ENCODE measurements at places on chromosomes 1 and 21.

GRCh38 chr1:4825800-4826450, 171.5 kb downstream of the AJAP1 start:
- no peak for DNase-seq

DNA sequence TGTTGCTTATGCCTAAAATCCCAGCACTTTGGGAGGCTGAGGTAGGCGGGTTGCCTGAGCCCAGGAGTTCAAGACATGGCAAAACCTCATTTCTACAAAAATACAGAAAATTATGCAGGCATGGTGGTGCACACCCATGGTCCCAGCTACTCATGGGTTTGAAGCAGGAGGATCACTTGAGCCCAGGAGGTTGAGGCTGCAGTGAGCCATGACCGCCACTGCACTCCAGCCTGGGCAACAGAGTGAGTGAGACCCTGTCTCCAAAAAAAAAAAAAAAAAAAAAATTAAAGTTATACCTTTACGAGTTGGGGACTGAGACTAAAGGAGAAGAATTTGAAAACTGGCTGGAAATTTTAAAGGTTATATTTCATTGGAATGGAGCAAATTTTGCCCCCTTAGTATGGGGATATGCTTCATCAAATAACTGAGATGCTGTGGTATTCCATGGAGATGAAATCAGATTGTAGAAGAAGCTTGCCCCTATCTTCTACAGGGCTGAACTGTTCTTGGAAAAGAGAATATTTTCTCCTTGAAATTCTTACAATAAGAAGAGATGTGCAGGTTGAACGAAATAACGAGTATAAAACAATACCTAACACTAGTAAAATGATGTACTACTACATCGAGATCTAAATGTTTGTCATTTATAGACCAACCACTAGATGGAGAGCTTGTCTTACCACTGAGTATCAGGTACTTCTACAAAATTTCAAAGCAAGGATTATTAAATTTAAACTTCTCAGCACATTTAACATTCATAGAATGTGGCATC, 34.9 kb upstream of the SCYL3 start:
- no peak for DNase-seq

GRCh38 chr1:56933161-56933560, 32.7 kb downstream of the C8B start:
- no peak for DNase-seq

GRCh38 chr1:159307346-159308020, 5.3 kb downstream of the FCER1A start:
- DNase-seq: no peak

- no peak for DNase-seq
These were observed 43.3 kb downstream of the PHC2 start for GRCh38 chr1:33387625-33388024.

- no peak for DNase-seq
These were observed 13.8 kb downstream of the LRP8 start for GRCh38 chr1:53314096-53314495.

DNA sequence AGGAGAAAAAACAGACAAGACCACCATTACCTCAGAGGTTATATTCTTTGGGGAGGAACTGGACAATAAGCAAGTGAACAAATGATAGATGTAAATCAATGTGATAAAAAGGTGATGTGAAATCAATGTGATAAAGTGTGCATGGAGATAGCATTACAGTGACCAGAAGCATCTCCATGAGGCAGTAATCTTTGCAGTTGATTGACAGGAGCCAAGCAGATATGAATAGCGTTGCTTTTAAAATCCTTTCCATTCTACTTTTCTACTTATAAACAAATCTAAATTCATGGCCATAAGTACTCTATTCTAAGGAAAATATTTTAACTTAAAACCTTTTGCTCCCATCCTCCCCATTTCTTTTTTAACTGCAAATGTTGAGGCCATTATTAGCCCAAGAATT, 2.8 kb upstream of the H3-3A start:
- no peak for DNase-seq

GRCh38 chr1:110011527-110012041, 22.8 kb upstream of the STRIP1 start:
- no peak for DNase-seq

GRCh38 chr1:8368956-8369639, 51.2 kb downstream of the SLC45A1 start:
- DNase-seq: no peak
